SJCRH30 (cell line): ENCODE measurements at places on chromosomes 4 and X.

DNA sequence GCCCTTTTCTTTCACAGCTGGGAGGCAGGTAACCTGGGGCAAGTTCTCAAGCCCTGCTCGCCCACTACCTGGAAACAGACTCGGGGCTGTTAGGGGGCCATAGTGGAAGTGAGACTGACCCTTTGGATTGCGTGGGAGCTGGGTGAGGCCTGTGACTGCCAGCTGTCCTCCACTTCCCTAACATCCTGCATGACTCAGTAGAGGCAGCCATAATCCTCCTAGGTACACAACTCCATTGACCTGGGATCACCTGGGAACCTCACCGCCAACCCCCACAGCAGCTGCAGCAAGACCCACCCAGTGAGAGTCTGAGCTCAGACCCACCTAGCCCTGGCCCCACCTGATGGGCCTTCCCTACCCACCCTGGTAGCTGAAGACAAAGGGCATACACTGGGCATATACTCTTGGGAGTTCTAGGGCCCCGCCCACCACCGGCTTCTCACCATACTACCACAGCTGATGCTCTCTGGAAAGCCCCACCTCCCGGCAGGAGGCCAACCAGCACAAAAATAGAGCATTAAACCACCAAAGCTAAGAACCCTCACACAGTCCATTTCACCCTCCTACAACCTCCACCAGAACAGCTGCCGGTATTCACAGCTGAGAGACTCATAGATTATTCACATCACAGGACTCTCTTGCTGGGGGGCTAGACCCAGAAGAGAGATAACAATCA, 61.1 kb upstream of the DCTD start:
- H3K4me1 ChIP-seq, result peaks cover 4% of the 10 kb centered on the region
- H3K4me3 ChIP-seq, result no peak overlapping the region
- DNase-seq, result peak; percentile 83
- H3K36me3 ChIP-seq, result no peaks in the 10 kb centered on the region

DNA sequence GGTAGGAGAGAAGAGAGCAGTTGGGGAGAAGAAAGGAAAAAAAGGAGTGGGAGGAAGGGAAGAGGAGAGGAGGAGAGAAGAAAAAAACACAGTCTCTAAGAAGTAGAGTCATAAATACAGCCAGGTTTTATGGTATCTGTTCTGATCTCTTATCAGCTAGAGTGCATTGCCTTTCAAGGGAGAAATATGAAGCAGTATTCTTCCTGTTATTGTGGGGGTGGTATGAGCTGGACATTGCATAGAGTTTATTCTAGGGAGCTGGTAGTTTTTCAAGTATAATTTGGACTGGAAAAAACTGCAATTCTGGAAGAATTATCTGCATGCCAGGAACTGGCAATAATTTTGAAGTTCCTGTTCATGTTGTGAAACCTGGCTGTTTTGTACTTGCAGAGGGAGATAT, 54.9 kb upstream of the TAB3 start:
- no peaks in the 10 kb centered on the region for H3K36me3 ChIP-seq
- no peaks in the 10 kb centered on the region for H3K4me1 ChIP-seq
- H3K27me3 ChIP-seq, result no peaks in the 10 kb centered on the region

- peak overlapping the region; percentile 76 for H3K27ac ChIP-seq
- H3K27me3 ChIP-seq, result no peaks in the 10 kb centered on the region
- peak; percentile 83 for DNase-seq
- peak overlapping the region; percentile 30 for H3K4me3 ChIP-seq
Measured at GRCh38 chr4:126799416-126799815, 833.3 kb upstream of the INTU start.

DNA sequence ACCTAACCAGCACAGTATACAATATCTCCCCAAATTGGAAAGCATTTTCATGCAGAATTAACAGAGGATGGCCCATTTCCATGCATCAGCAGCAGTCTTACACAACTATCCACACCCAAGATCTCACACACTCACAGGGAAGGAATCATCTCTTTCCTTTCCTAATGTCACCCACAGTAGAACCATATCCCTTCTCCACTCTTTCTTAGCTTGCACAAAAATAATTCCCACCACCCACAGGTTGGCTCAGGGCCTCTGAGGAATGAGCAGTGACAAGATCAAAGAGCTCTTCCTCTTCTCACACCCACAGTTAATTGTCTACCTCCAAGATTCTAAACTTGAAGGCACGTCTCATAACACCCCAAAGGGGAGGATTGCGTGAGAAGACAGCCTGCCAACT, 217.7 kb upstream of the VEGFC start:
- no peaks in the 10 kb centered on the region for H3K4me1 ChIP-seq
- H3K36me3 ChIP-seq, result no peaks in the 10 kb centered on the region
- no peak overlapping the region for H3K4me3 ChIP-seq
- H3K27me3 ChIP-seq, result no peaks in the 10 kb centered on the region
- no peak overlapping the region for H3K27ac ChIP-seq

- H3K4me3 ChIP-seq, result peak overlapping the region; percentile 45
- no peaks in the 10 kb centered on the region for H3K27me3 ChIP-seq
- H3K36me3 ChIP-seq, result no peaks in the 10 kb centered on the region
- H3K4me1 ChIP-seq, result no peaks in the 10 kb centered on the region
- peak; percentile 72 for DNase-seq
- H3K27ac ChIP-seq, result no peak overlapping the region
Measured at GRCh38 chrX:140712413-140713173, 3.0 kb downstream of the LINC00632 start.

GRCh38 chr4:40180356-40180755, 16.5 kb upstream of the RHOH start:
- DNase-seq, result no peak
- H3K36me3 ChIP-seq, result no peaks in the 10 kb centered on the region
- H3K27me3 ChIP-seq, result no peaks in the 10 kb centered on the region
- peaks cover 12% of the 10 kb centered on the region for H3K4me1 ChIP-seq
- no peak overlapping the region for H3K4me3 ChIP-seq

DNA sequence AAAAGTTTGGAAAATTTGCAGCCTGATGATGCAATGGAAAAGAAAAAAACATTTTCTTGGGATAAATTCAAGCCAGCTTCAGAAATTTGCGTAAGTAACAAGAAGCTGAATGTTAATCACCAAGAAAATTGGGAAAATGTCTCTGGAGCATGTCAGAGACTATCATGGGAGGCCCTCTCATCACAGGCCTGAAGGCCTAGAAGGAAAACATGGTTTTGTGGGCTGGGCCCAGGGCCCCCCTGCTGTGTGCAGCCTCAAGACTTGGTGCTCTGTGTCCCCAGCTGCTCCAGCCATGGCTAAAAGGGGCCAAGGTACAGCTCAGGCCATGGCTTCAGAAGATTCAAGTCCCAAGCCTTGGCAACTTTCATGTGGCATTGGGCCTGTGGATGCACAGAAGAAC, 1049.8 kb upstream of the GRIA3 start:
- H3K36me3 ChIP-seq, result no peaks in the 10 kb centered on the region
- H3K27me3 ChIP-seq, result no peaks in the 10 kb centered on the region
- no peak overlapping the region for H3K4me3 ChIP-seq
- DNase-seq, result no peak
- H3K27ac ChIP-seq, result no peak overlapping the region
- H3K4me1 ChIP-seq, result no peaks in the 10 kb centered on the region

GRCh38 chr4:138891631-138892031, 124.0 kb upstream of the NOCT start:
- H3K27me3 ChIP-seq, result no peaks in the 10 kb centered on the region
- 0 out of 2 replicates have a peak, but pooled peaks cover 2% of the 10 kb centered on the region for H3K4me1 ChIP-seq
- DNase-seq, result no peak
- H3K36me3 ChIP-seq, result no peaks in the 10 kb centered on the region
- H3K27ac ChIP-seq, result no peak overlapping the region

DNA sequence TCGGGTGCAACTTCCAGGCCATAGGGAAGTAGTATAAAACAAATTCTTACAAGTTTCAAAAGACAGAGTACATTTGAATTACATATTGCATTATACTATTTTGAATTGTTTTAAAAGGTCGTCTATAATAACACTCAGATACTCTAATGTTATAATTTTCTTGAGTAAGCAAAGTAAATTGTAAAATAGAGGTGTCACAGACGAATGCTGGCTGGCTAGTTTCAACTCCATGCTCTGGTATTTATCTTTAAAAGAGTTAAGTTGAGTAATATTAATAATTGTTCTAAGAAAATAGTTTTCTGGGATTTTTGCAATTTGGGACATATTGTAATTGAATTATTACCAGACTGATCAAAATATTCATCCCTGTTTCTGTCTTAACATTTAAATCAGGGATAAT, 764.9 kb downstream of the TECRL start:
- H3K4me1 ChIP-seq, result no peaks in the 10 kb centered on the region
- DNase-seq, result no peak
- H3K27me3 ChIP-seq, result no peaks in the 10 kb centered on the region
- H3K27ac ChIP-seq, result no peak overlapping the region
- no peak overlapping the region for H3K4me3 ChIP-seq
- no peaks in the 10 kb centered on the region for H3K36me3 ChIP-seq

GRCh38 chrX:115521741-115522140, 39.2 kb upstream of the PLS3 start:
- no peaks in the 10 kb centered on the region for H3K36me3 ChIP-seq
- no peaks in the 10 kb centered on the region for H3K27me3 ChIP-seq
- H3K4me3 ChIP-seq, result no peak overlapping the region
- no peak for DNase-seq

GRCh38 chrX:16177260-16177659, 10.0 kb downstream of the MAGEB17 start:
- DNase-seq, result no peak
- no peaks in the 10 kb centered on the region for H3K27me3 ChIP-seq
- no peaks in the 10 kb centered on the region for H3K4me1 ChIP-seq
- no peak overlapping the region for H3K27ac ChIP-seq
- H3K4me3 ChIP-seq, result no peak overlapping the region

DNA sequence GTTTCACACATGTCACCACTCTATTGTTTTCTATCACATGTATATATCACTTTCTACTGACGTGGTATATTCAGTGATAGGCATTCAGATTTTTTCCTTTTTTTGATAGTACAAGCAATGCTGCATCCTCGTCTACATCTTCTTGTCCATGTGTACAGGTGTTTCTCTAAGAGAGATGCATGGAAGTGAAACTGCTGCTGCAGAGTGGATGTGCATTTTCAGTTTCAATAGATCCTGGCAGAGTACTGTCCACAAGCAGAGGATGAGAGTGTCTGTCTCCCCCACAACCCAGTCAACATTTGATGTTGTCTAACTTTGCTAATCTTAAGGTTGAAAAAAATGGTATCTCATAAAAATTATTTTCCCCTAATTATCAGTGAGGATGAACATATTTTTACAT, 194.0 kb upstream of the CASK start:
- no peaks in the 10 kb centered on the region for H3K36me3 ChIP-seq
- no peak for DNase-seq
- no peak overlapping the region for H3K4me3 ChIP-seq
- H3K4me1 ChIP-seq, result 0 out of 2 replicates have a peak, but pooled peaks cover 3% of the 10 kb centered on the region
- no peaks in the 10 kb centered on the region for H3K27me3 ChIP-seq

GRCh38 chr4:60805500-60806313, 394.4 kb upstream of the ADGRL3 start:
- DNase-seq, result no peak
- no peaks in the 10 kb centered on the region for H3K36me3 ChIP-seq
- H3K27me3 ChIP-seq, result no peaks in the 10 kb centered on the region
- H3K4me1 ChIP-seq, result no peaks in the 10 kb centered on the region

DNA sequence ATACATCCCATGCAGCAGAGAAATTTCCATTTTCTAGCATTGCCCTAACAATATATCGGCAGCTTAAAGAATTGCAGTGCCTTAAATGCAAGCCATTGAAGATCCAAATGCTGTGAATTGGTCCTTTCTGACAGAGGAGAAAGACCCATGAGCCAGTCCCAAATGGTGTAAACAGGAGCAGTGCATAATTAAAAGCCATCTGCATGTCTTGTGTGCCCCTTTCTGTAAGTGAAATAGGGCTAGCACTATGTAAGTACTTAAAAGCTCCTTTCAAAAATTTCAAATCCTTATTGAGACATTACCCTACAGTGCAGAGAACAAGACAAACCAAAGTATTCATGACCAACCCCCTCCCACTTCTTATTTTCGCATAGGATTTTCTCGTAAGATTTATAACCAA, 108.7 kb upstream of the LCORL start:
- no peak for DNase-seq
- no peak overlapping the region for H3K27ac ChIP-seq
- H3K4me1 ChIP-seq, result no peaks in the 10 kb centered on the region

GRCh38 chr4:7910952-7911578, 28.6 kb downstream of the AFAP1 start:
- peak overlapping the region; percentile 59 for H3K27ac ChIP-seq
- H3K36me3 ChIP-seq, result no peaks in the 10 kb centered on the region
- H3K4me1 ChIP-seq, result peaks cover 47% of the 10 kb centered on the region
- H3K4me3 ChIP-seq, result peak overlapping the region; percentile 25
- H3K27me3 ChIP-seq, result no peaks in the 10 kb centered on the region

GRCh38 chrX:15511563-15511962, 11.0 kb downstream of the BMX start:
- peak overlapping the region; percentile 58 for H3K27ac ChIP-seq
- peaks cover 17% of the 10 kb centered on the region for H3K4me1 ChIP-seq
- no peaks in the 10 kb centered on the region for H3K36me3 ChIP-seq
- DNase-seq, result peak; percentile 88
- no peak overlapping the region for H3K4me3 ChIP-seq
